HepG2 (cell line): ENCODE measurements at places on chromosomes 7 and 10.

GRCh38 chr10:6139470-6139869 lies 50.6 kb downstream of the RBM17 start:
- no peak for DNase-seq

DNA sequence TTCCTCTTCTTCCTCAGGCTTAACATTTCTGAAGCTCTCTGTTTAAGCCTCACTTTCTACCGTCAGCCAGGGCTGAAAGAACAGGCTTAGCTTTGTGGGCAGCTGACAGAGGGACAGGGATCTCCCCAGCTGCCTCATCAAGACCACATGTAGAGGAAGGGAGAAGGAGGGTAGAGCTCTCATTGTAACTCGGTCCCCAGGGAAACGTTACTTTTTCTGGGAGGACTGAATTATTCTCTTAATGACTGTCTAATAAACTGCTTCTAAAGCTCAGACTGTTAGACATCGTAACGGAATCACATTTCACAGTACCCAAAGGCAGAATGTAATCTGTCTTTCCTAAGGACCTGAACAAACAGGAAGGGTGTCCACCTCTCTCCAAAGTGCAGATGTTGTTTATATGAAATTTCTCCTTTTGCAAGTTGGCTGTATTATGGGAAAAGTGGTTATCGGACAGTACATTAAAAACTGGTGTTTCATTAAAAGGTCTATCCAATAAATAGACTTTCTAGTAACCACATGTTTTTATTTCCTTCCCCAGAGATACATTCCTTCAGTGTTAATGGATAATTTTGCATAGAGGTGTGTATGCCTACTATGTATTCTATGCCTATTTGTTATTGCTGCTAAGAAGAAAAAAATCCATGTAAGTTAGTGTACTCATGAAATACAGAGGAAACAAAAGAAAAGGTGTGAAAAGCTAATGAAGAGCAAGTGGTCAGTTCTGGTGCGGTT lies 144.2 kb downstream of the CTTNBP2 start:
- no peak for DNase-seq

DNA sequence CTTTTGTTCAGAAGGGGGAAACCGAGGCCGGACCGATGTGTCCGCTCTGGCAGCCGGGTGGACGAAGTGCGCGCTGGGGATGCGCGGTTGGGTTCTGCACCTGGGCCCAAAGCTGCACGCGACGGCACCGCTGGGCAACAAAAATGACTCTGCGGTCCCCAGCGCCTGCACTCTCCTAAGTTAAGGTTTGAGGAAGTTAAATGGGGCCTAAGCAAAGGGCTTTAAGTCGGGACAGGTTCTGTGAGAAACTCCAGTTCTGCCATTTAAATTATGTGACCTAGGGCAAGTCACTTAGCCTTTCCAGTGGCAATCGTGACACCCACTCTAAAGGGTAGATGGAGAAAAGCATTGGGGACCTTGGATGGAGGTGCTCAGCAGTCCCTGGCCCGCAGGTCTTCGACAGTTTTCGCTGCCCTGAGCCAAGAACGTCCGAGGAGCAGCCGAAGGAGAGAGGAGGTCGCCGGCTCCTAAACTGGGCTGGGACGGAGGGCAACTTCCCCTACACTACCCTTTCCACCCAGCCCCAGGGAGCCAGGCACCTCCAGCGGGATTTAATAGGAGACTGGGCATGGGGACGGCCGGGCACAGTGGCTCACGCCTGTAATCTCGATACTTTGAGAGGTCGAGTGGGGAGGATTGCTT lies 534 bp upstream of the ACBD5 start:
- DNase-seq, result no peak

GRCh38 chr10:97399843-97400545 lies 1.1 kb downstream of the RRP12 start:
- peak; percentile 56 for DNase-seq

DNA sequence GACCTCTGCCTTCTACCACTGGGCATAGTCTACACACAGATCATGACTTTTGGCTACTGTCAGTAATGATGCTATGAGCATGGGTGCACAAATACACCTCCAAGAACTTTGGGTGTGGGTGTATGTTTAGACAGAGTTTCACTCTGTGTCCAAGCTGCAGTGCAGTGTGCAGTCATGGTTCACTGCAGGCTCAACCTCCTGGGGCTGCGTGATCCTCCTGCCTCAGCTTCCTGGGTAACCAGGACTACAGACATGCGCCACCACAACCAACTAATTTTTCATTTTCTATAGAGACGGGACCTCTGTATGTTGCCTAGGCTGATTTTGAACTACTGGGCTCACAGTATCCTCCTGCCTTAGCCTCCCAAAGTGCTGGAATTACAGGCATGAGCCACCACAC lies 194.4 kb downstream of the NSUN6 start:
- DNase-seq, result no peak

GRCh38 chr7:96217147-96217546 lies 104.8 kb downstream of the SLC25A13 start:
- DNase-seq, result no peak

- DNase-seq, result no peak
These were observed 621.0 kb upstream of the IGFBP3 start for GRCh38 chr7:46542076-46542475.
